CMK (cell line): ENCODE measurements at places on chromosomes 1 and 21.

- DNase-seq = peak; percentile 37
Observed at GRCh38 chr1:115980998-115981993, 5.0 kb downstream of the SLC22A15 start.

- no peak for DNase-seq
Observed at GRCh38 chr1:38527373-38527966, 332.1 kb downstream of the RRAGC start.

- DNase-seq = no peak
Observed at GRCh38 chr1:165468253-165468652, 23.3 kb upstream of the RXRG start.

GRCh38 chr1:70376196-70376595 is 21.7 kb upstream of the ANKRD13C start:
- DNase-seq = no peak

GRCh38 chr1:204093781-204094180 is 20.9 kb downstream of the SOX13 start:
- no peak for DNase-seq

DNA sequence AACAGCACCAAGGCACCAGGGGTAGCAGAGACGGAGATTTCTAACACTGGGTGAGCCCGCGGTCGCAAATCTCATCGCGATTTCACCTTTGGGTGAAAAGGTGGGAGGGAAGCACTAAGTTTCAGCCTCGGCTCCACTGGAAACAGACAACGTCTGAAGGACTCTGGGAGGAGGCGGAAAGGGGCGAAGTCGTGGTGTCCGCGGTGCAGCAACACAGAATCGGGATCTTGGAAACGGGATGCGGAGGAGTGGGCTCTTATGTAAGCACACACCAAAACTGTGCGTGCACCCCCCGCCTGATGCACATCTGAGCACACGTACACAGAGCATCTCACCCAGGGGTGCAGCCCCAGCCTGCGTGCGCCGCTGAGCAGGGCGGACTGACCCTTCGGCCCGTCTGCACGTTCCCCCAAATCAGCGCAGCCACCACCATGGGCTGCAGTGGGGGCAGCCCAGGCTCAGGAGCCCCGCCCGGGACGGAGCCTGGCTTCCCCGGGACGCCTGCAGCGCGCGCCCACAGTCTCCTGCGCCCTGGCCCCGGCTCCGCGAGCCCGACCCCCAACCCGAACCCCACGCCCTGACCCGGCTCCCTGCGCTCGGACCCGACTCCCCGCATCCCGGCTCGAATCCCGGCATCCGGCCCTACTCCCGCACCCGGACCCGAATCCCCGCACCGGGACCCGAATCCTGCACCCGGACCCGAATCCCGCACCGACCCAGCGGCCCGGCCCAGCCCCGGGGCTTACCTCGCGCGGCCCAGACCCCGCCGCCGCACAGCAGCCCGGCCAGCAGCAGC is 670 bp downstream of the CLSTN1 start:
- no peak for DNase-seq

DNA sequence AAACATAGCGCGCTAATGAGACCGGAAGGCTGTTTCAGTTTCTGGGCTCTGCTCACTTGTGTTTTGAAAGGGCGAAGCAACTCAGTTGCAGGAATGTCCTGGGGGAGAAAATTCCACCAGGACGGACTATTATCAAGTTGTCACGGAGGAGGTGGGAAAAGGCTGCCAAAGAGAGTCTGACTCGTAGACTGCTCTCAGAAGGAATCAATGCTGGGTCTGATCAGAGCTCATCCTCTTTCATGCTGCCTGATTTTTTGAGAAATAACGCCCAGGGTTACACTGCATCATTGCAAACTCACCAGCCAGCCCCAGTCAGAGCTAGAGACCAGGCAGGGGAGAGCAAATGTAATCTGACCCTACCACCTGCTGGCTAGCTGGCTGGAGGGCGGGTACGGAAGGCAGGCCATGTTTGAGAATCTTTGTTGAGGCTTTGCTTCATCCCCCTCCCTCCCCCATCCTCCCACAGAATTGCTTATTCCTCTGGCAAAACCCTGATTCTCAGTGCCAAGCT is 36.4 kb upstream of the BCL9 start:
- DNase-seq = no peak

- DNase-seq = no peak
Observed at GRCh38 chr1:4322881-4323280, 331.5 kb upstream of the AJAP1 start.

DNA sequence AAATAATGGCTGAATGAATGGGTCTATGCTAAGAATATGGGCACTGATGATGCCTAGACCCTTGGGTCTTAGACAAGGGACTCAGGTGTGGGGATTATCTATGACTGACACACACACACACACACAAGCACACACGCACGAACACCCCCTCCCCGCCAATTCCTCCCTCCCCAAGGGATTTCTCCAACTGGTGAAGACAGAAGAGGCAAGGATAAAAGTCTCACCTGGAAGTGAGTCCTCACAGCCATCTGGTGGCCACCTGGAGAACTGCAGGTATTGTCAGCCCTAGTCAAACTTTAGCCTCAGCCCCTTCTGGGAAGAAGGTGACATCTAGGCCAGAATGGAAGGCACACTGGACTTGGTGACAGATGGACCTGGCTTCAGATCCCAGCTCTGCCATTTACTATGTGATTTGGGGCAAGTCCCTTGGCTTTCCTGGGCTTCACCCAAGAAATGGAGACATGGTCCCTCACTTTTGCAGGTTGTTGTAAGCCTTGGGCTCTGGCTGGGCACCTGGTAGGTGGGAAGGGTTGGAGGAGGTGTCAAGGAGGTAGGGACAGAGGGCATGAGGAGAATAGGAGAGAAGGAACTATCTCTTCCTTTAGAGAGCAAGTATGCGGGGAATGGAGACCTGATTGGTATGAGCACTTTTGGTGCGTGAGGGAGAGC is 4.0 kb upstream of the GPR3 start:
- no peak for DNase-seq

DNA sequence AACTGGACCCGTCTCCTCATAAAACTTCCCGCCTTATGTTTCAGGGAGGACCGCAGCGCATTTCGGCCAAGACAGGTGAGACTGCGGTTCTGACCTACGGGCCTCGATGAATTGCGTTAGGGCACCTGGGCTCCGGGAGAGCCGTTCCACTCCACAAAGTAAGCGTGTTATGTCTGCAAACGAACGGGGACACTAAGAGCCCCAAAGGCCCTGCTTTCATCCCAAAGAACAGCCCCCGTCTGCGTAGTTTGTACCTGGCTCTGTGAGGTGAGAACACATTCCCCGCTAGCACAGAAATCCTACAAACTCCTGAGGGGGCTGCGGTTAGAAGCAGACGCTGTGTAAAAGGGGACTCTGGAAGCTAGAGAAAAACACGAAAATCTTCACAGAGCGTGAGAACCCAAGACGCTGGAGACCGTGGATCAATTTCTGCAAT is 41.6 kb upstream of the PPIAL4F start:
- DNase-seq = no peak

- DNase-seq = peak; percentile 72
Observed at GRCh38 chr21:28636752-28637691, 355.7 kb downstream of the LTN1 start.

DNA sequence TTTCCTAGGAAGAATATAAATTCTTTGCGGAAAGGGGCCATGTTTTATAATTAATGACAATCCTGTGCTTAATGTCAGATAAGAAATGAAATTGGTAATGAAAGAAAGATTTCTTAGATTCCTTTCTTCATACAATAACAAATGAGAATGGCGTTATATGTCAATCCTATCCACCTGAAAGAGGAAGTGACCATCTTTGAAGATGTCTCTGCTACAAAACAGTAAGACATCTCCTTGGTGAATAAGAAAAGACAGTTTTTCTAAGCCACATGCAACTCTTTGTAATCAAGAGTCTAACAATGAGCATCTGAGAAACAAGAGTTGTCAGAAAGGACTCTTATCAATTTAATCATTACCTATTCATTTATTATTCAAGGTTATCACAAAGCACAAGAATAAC is 286.0 kb downstream of the VAV3 start:
- DNase-seq = no peak

GRCh38 chr21:43867332-43867703 is 2.3 kb downstream of the AGPAT3 start:
- DNase-seq = no peak

DNA sequence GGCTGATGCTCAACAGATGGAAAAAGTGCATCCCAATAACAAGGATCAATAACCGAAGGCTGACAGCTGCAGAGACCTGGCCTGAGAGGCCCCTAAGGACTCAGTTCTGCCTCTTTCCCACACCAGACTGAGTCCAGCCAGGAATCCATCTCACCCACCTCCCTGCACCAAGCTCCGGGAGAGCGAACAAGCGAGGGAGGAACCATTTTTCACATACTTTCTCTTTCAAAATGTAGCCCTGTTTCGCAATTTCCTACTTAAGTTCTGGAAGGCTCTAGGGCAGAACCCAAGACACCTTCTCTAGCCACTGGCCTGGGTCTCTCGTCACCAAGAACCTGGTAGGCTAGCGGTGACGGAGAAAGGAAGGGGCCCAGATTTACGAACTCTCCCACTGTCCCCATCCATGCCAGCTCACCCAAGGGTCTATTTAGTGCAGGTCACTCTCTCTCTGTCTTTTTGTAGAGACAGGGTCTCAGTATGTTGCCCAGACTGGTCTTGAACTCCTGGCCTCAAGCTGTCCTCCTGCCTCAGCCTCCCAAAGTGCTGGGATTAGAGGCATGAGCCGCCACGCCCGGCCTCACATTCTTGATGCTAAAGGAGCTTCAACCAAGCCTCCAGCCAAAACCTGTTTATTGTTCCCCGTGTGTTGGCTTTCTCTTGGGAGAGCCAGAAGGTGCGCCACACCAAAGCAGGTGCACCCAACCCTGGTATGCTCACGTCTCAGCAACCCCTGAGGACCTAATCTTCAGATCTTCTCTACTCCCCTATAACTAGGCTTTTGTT is 10.9 kb upstream of the GNL2 start:
- no peak for DNase-seq

DNA sequence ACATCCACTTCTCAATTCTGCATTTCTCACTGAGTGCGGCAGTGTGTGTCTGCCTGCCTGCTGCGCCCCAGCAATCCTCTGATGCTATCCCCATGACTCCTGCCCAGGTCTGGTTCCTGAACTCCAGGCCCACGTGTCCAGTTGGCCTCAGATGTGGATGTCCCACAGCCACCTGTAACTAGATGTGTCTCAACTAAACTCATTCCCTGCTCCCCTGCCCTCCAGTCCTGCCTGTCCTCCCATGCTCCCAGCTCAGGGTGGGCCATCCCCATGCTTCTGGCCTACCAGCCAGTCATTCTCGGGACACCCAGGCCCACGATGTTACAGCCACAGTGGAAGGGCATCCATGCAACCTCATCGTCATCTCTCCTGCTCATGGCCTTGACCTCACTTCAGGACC is 76.8 kb downstream of the STUM start:
- no peak for DNase-seq
